Metanephros (tissue), 2 donors: ENCODE measurements at places on chromosomes 6 and 20. TPM values are rescaled to one million over a fixed set of nuclear protein-coding genes. Genes with fewer than 3 reads are reported as not detected.

The LPIN3 gene
- 14.1 TPM for total RNA-seq

The SMOC2 gene
- 31.0 TPM for total RNA-seq

The TUBB2A gene
- 81.5 TPM for total RNA-seq

The SESN1 gene
- 46.5 TPM for total RNA-seq

The KCNQ5 gene
- 2.0 TPM for total RNA-seq

The MDFI gene
- 45.7 TPM for total RNA-seq

The PTCRA gene
- 0.82 TPM for total RNA-seq

The JAG1 gene
- 184 TPM for total RNA-seq

The MCHR2 gene
- not detected for total RNA-seq

The TOX2 gene
- 1.2 TPM for total RNA-seq

The SRSF12 gene
- total RNA-seq: 7.6 TPM

The SF3B5 gene
- 119 TPM for total RNA-seq

The HCRTR2 gene
- total RNA-seq: 0.76 TPM

The UFL1 gene
- 24.1 TPM for total RNA-seq

The MCCD1 gene
- total RNA-seq: 9.8 TPM

The PIM1 gene
- 51.5 TPM for total RNA-seq

The IL17F gene
- total RNA-seq: not detected

The CST4 gene
- not detected for total RNA-seq

The MEI4 gene
- 1.2 TPM for total RNA-seq

The ADGRG6 gene
- total RNA-seq: 37.0 TPM

The ZBP1 gene
- total RNA-seq: 0.23 TPM

The RHAG gene
- total RNA-seq: 6.7 TPM

The C20orf144 gene
- not detected for total RNA-seq

The DDO gene
- total RNA-seq: 2.7 TPM

The SLC52A3 gene
- total RNA-seq: 4.3 TPM

The NKAPL gene
- total RNA-seq: 1.6 TPM

The PSMB1 gene
- 140 TPM for total RNA-seq

The ARHGAP40 gene
- 0.53 TPM for total RNA-seq

The KHDC1 gene
- total RNA-seq: 4.5 TPM

The EYS gene
- 0.99 TPM for total RNA-seq

The LGSN gene
- total RNA-seq: 0.41 TPM

The PRDM13 gene
- total RNA-seq: not detected

The DDRGK1 gene
- total RNA-seq: 32.7 TPM

The PLEKHG1 gene
- total RNA-seq: 47.4 TPM

The PREX1 gene
- total RNA-seq: 34.7 TPM

The REM1 gene
- total RNA-seq: 2.8 TPM

The EPPIN gene
- total RNA-seq: not detected

The NFKBIE gene
- 13.9 TPM for total RNA-seq
